ENCODE measurements at places on chromosomes 2 and 18.
A peak's percentile ranks its signal among the peaks of the same experiment; 100 is the strongest.

DNA sequence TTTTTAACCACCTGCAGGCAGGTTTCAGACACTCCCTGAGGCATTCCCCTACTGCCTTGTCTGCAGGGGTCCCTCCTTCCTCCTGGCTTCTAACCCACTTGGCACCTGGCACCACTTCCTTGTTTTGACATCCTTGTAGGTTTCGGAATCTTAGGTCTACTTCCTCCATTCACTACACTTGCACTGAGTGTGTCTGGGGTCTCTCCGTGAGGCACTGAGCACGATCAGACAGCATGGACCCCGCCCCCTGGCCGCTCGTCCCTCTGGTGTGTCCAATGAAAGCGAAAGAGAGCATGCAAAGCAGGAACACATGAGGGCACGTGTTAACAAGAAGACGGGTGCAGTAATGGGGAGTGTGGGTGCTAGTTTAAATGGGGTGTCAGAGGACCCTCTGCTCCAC lies 63.8 kb downstream of the HAUS1 start:
- DNase-seq = no peak

DNA sequence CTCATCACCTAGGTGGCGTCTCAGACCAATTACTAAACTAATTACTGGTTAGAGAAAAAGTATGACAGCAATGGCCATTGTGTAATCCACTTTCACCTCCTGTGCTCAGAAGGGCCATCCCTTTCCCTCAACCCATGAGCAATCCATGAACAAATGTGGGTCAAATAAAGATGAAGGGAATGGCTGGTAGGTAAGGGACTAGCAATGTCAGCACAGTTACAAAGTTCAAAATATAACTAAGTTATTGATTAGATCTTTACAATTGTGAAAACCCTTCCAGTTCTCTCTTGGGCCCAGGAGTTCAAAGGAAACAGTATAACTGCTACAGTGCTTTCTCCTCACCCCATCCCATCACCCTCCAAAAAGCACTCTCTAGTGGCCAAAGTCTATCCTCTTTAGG lies 98.3 kb downstream of the DTNA start:
- no peak for DNase-seq

DNA sequence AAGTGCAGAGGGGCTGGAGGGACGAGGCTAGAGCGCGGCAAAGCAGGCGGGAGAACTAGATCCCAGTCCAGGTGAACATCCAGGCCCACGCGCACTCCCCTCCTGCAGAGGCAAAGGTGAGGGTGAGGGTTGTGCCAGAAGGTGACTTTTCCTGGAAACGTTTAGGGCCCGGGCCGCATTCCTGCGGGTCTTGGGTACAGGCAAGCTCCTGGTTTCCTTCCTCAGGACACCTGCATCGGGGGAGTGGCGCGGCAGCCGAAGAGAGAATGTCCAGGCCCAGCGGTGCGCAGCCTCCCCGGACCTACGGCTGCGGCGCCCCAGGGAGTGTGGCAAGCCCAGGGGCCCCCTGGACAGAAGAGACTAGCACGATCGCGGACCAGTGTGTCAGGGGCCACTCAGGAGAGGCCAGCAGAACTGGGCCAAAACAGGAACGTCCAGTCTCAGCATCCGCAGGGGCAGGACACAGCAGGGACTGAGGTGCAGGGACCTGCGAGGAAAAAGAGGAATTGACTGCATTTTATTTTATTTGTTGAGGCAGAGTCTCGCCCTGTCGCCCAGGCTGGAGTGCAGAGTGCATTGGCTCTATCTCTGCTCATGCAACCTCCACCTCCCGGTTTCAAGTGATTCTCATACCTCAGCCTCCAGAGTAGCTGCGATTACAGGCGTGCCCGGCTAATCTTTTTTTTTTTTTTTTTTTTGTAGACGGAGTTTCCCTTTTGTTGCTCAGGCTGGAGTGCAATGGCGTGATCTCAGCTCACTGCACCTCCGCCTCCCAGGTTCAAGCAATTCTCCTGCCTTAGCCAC lies 8.7 kb upstream of the IMPA2 start:
- no peak for DNase-seq

DNA sequence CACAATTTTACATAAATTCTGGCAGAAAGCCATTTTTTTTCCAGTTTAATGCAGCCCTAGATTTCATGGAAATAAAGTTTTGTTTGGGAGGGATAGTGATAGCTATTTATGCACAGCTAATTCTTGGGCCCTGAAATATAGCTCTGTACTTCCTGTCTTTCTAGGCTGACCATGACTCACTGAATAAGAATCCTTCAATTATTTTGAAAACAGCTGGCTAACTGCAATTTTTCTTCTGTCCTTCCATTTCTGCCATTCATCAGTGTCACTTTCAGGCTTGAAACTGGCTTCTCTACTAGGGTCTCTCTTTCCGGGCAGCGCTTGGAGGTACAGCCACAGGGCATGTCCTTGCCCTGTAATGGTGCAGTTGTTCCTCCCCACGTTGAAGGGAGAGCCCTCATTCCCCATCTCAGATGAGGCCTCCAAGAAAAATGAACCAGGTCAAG lies 97.1 kb upstream of the TMEM178A start:
- no peak for DNase-seq

DNA sequence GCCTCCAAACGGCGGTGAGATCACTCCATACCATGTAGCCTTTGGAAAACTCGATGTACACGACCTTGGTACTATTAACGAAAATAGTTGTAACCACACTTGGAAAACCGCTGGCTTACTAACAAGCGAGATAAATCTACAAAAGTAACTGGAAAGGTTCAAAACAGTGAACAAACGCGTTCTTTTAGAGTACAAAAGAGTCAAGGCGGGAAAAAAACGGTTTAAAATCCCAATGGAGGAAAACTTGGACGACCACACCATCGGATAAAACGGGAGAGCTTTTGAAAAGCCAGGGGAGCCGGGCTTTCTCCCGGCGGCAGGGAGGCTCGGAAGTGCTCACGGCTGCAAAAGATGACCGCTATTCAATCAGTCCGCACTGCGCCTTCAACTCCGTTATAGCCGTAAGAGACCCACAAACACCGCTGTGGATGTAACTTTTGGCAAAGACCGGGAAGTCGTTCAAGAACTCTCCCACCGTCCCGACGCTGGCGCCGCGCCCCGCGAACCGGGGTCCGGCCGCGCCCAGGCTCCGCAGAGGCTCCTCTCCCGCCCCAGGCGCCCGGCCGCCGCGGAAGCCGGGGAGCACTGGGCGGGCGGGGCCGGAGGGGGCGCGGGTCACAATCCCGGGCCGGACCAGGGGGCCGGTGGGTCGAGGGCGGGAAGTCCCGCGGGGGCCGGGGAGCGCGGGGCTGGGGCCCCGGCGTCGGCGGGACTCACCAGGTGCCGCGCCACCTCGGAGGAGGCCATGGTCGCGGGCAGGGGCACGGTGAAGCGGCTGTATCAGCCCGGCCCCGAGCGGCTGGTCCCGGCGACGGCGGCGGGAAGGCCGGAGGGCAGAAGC lies 465 bp downstream of the SEPTIN10 start:
- no peak for DNase-seq

DNA sequence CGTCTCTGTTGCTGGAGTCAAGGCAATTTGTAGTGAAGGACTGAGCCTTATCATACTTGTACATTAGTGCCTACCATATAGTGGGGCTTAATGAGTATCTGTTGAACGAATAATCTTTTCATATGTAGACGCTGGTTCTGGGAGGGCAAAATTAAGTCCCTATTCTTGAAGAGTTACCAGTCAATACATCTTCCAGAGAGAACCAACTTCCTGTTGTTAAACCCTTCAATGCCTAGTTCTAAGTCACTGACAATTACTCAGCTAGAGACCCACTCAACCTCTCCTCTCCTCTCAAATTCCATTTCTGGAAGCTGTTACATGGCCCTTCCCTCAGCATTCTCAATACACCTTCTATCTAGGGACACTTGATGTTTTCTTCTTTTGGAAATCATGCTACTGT lies 1.1 kb upstream of the MOB4 start:
- no peak for DNase-seq

DNA sequence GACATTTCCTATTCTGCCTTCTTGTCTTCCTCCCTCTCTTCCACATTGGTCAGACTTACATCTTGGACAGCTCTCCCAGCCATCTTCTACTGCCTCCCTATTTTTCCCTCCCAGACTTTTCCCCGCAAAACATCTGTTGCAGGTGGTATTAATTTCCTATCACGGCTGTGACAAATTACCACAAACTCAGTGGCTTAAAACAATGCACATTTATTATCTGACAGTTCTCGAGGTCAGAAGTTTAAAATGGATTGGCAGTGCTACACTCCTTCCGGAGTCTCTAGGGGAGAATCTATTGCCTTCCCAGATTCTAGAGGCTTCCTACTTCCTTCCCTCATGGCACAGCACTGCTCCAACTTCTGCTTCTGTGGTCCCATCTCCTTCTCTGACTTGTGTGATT lies 33.3 kb downstream of the STRADB start:
- no peak for DNase-seq

GRCh38 chr18:10482985-10483949 lies 28.8 kb downstream of the APCDD1 start:
- no peak for DNase-seq

DNA sequence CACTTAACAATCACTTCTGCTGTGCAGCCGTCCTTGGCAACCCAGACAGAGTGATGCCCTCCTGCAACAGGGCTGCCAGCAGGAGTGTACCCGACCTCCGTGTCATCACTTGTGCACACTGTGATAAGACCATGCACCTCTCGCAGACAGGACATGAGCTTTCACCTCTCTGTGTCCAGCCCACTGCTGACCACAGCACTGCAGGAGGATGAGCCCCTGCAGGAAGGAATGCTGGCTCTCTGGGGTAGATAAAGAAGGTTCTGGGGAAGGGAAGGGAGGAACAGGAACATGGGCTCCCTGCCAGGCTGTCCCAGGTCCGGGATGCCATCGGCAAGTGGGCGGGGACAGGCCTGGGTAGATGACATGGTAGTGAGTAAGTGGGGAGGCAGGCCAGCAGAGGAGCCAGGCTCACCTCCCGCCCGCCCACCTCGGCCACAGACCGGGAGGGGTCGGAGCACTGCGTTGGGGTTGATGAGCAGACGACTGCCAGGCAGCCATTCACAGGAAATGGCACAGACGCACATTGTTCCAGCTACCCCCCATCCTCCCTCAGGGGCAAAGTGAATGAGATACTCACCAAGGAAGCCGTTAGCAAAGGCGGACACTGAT lies 18.6 kb upstream of the COL6A3 start:
- DNase-seq = peak; percentile 83

GRCh38 chr18:42929857-42930256 lies 185.6 kb downstream of the RIT2 start:
- no peak for DNase-seq

DNA sequence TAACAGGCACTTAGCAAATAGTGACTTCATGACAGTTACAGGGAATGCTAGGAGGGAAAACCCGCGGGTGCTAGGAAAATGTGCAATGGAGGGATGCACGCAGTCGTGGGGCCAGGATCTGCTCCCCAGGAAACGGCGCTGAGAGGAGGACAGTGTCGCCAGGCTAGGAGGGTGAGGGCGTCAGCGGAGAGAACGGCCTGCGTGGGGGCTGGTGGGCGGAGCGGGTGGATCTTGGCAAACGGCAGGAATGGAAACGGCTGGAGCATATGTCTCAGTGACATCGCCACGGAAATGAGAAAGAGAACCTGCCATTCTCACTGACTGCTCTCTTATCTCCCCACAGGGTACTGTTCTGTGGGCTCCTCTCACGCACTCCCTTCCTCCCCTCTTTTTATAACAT lies 478.5 kb upstream of the ID2 start:
- no peak for DNase-seq

GRCh38 chr2:233217892-233218377 lies 33.5 kb upstream of the ATG16L1 start:
- no peak for DNase-seq

- DNase-seq = no peak
These were observed 9.9 kb downstream of the SGPP2 start for GRCh38 chr2:222434204-222434603.

- no peak for DNase-seq
These were observed 55.7 kb downstream of the NCAPH start for GRCh38 chr2:96391153-96391827.

DNA sequence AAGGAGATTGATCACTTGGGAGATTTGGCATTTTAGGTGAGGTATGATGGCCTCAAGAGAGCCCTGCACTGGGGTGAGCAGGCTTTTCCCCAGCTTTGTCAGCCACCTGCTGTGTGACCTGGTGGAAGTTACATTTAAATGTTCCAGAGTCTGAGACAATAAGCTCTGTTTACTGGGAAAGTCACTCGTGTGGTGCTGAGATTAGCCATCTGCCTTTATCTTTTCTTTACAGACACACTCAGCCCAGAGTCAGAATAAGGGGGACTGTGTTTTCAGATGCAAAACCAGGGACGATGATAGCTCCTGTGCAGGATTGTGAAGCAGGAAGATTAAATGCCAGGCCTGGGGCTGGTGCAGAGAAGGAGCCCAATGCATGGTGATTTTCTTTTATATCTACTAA lies 47.9 kb downstream of the SH3RF3 start:
- no peak for DNase-seq

GRCh38 chr2:221085341-221085900 lies 486.7 kb downstream of the EPHA4 start:
- no peak for DNase-seq

DNA sequence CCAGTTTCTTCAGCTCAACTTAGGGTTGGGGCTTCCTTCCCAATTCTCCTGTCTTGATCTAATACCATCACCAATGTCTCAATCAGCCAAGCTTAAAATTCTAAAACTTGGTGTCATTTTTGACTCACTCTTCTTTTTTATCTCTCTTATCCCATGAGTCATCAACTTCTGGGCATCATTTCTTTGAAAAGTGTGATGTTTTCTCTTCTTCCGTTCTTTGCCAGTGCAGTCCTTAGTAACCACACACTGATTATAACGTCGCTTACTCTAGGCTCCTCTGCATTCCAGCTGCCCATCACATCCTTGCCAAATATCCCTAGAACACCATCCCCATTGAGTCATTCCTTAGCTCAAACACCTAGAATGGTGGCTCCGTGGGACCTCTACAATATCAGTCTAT lies 27.4 kb upstream of the MRO start:
- DNase-seq = no peak

DNA sequence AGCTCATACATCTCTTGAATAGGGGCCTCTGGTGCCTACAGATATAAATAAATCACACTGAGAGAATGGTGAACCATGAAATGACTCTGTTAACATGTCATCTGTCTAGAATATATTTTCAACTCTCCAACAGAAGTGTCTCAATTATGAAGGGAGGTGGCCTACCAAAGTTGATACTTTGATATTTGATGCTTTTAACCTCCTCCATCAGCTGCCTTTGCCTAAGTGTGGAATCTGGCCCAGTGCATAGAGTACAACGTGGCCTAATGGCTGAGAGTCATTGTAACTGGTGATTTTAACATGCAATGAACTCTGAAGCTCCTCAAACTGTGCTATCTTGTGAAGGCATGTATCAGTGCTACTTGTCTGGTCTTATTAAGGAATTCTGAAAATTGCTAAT lies 93.4 kb downstream of the MYO3B start:
- DNase-seq = no peak

GRCh38 chr2:148184976-148185375 lies 164.1 kb downstream of the MBD5 start:
- no peak for DNase-seq

DNA sequence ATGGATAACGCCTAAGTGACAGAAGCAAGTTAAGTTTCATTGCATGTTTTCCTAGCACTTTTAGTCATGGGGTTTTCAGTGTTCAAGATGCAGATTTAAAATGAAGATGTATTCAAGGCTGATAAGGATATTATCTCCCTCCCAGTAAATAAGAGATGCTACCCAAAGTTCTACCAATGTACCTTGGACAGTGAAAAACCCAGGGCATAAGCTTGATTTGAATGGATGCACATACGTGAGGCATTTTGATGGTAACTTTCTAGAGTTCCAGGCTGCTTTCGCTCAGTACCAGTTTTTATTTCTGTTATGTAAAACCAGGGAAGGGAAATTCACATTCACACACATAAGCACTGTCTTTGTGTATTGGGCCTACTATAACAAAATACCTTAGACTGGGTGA lies 90.3 kb downstream of the STK39 start:
- DNase-seq = no peak

GRCh38 chr2:85447222-85447585 lies 28.7 kb downstream of the SH2D6 start:
- DNase-seq = no peak

All from activated CD4-positive, alpha-beta T cell treated with anti-CD3 and anti-CD28 coated beads, Interleukin-2, amount 50 U/mL, for 16 hours (primary cell).